ENCODE measurements at places on chromosomes 12 and 14.

DNA sequence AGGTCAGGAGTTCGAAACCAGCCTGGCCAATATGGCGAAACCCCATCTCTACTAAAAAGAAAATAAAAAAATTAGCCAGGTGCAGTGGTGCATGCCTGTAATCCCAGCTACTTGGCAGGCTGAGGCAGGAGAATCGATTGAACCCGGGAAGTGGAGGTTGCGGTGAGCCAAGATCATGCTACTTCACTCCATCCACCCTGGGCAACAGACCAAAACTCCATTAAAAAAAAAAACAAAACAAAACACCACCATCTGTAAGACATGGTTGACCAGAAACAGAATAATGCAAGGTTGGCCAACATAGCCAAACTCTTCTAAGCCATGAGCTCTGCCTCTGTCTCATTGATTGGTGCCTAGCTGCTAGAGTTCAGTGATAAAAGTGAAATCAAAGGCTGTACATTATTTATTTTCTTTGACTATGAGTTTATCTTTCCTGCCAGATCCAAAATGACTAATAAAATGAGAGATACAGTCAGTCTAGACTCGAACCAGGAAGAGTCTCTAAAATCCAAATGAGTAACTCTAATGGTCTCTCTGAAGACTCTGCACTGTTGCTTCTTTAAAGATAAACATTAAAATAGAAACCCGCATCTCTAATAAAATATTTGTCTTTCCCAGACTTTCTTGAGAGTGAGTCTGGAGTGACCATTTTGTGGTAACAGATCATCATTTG is 404.7 kb downstream of the DAD1 start:
- no peak for DNase-seq

DNA sequence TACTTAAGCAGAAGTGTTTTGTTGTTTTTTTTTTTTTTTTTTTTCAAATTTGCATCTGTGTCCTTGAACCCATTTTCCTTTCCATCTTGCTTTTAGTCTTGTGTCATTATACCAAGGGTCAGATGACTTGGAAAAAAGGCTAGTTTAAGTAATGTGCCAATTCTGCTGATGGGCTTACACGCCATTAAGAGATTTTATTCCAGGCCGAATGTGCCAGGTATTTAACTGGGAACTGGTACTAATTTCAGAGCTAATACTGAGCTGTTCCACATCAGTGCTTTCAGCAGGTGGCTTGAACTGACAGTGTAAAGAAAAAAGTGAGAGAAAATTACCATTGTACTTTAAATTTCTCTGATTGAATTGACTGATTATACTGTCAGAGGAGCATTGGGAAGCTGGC is 224.9 kb downstream of the NPAS3 start:
- DNase-seq: no peak

GRCh38 chr12:131102991-131103668 is 149.4 kb downstream of the ADGRD1 start:
- DNase-seq: no peak

DNA sequence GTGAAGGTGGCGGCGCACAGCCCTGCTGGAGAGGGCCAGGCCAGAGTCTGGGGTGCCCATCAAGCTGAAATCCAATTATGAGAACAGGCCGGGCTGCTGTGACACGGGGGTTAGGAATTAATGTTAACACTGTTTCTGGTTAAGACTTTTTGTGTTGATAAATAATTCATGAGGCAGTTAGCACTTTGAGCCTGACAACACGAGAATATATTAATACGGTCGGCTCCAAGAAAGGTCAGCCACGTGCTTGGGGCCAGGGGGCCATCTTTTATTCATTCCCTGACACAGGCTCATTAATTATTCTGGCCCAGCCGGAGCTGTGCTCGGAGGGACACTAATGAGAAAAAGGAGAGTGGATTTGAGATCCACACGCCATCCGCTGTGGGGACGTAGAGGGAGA is 45.1 kb downstream of the FBRSL1 start:
- no peak for DNase-seq

- no peak for DNase-seq
Measured at GRCh38 chr12:23884909-23885308, 64.6 kb downstream of the SOX5 start.

DNA sequence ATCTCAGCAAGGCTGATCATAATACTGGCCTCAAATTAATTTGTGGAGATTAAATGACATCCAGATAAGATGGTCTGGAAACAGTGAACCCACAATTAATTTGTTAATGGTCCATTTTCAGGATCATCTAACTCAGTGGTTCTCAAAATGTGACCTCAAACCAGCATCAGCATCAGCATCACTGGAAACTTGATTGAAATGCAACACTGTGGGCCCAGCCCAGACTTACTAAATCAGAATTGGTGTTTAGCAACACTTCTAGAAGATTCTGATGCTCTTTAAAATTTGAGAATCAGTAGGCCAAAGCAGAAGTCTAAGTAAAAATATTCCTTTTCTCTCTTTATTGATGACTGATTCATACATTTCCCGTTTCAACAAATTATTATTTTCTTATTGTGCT is 10.7 kb upstream of the KRT82 start:
- peak; percentile 41 for DNase-seq

DNA sequence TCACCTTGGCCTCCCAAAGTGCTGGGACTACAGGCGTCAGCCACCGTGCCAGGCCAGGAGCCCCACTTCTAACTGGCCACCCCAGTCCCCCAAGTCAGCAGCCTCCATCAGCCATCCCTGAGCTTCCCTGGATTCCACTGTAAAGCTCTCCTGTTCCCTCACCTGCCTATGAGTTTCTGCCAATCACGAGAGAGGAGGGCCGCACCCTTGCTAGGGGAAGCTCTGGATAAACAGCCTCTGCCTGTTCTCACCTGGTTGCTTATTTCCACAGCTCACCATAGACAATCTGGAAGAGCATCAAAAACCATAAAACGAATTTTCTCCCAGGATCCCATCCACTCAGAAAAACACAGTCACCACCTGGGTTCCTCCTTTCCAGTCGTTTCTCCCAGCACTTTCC is 5.0 kb downstream of the CDCA4 start:
- no peak for DNase-seq

DNA sequence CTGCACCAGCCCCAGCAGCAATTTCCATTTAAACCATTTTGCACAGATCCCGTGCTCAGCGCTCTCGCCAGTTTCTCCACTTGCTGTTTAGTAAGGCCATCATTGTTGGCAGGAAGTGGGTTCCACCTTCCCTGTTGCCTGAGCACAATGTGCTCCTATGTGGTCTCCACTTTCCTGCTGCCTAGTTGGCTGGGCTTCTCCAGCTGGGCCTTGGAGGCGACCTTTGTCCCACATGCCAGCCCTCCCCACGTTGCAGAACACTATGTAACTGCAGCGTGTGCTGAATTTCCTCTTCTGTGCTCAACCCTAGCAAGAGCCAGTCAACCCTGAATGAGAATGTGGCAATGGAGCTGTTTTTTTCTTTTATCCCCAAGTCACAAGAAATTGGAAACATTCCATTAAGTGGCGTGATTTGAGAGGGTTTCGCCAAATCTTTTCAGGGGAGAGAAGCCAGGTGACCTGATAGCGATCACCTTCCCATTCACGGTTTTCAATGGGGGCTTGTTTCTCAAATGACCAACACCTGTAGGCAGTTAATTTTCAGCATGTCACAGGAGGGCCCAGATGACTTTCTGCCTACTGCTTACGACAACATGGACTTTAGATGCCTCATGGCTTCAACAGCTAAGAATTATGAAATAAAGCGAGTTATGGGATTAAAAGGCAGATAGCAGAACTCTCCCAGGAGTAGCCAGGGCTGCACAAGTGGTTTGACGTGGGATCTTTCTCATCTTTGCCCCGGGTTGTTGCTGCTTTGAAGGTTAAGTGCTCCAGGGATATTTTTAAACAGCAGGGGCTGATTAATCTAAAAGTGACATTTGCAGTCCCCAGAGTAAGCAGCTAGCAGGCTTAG is at the start of gene ACACB:
Gene ACACB, plus strand, starts transcription at position 830 of the 853 bp plus-strand sequence. CDS start 22,819 bp downstream, outside the sequence.
- DNase-seq: peak; percentile 31

DNA sequence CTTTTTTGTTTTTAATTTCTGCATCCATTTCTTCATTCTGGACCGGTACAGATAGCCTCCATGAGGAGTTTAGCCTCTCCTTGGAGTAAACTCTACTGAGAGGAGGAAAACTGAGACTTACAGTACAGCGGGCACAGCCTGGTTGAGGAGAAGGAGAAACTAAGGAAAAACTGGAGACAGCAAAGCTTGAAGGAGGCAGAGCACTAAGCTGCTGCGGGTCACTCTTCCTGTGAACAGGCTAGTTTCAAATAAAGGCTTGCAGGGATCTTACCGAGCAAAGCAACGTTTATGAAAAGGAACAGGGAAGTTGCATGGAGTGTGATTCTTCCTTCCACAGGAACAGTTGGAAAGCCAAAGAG is 348 bp upstream of the SSTR1 start:
- no peak for DNase-seq

DNA sequence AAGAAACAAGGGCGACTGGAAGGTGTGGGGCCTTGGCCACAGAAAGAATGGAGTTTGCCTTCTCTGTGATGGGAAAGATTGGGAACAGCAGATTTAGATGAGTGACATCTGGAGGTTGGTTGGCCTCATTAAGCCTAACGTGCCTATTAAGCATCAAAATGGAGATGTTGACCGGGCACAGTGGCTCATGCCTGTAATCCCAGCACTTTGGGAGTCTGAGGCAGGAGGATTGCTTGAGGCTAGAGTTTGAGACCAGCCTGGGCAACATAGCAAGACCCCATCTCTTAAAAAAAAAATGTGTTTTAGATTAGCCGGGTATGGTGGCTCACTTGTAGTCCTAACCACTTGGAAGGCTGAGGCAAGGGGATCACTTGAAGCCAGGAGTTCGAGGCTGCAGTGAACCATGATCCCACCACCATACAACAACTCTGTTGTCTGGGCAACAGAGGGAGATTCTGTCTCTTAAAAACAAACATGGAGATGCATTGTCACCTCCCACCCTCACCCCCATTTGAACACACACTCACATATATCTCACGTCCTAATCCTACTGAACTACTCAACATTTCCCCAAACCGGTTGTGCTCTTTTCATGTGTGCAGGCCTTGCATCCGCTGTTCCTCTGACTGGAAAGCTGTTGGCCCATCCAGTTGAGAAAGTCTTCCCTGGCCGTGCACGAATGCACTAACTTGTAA is 172.1 kb downstream of the ETV6 start:
- no peak for DNase-seq

DNA sequence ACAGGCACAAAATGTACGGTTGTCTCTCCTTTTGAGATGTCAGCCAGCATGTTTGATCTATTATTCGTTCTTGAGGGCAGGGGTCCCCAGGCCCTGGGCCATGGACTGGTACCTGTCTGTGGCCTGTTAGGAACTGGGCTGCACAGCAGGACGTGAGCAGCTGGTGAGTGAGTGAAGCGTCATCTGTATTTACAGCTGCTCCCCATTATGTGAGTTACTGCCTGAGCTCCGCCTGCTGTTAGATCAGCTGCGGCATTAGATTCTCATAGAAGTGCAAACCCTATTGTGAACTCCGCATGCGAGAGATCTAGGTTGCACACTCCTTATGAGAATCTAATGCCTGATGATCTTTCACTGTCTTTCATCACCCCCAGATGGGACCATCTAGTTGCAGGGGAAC is 41.4 kb upstream of the SCN8A start:
- DNase-seq: no peak

DNA sequence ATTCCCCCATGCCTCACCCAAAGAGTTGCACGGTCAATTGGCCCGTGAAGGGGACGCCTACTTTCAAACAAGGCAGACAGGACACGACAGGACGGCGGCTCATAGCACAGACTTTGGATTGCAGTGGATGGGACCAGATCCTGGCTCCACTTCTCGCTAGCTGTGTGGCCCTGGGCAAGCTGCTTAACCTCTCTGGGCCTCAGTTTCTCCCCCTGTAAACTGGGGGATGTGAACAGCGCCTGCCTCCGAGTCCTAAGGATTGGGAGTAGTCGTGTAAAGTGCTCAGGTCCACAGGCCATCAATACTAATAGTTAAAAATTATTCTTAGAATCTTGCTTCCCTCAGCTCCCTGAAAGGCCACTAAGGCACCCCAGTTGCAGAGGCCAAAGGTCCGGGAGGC is 13.1 kb downstream of the RHOF start:
- no peak for DNase-seq

DNA sequence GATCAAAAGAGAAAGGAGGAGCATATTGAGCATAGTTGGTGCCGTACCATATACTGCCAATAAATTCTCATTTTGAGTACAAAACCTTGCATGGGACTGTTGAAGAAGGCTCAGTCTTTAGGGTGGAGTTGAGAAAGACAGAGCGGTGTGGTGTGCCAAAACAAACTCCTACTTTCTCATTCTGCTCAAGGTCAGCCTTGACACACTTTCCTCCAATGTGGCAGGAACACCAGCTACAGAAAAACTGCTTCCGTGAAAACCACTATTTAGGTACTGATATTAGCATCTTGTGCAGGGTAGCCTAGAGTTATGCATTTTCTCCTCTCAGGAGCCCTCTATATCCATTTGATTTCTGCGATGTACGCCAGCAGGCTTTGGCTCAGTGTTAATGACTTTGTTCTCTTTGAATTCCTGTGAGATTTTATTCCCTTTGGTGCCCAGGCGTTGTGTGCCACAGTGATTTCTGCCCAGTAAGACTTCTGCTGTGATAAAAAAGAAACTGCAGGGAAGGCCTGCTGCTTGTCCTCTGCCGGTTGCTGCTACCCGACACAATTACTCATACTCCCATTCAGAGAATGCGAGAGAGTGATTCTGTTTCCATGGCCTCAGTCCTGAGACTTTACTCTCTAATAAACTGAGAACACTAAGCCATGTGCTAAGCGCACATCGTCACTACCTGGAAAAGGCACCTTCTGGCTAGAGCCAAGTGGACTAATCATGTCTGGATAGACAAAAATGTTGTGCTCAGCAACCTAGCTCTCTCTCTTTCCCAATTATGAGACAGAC is 88.3 kb upstream of the MDM1 start:
- DNase-seq: no peak

DNA sequence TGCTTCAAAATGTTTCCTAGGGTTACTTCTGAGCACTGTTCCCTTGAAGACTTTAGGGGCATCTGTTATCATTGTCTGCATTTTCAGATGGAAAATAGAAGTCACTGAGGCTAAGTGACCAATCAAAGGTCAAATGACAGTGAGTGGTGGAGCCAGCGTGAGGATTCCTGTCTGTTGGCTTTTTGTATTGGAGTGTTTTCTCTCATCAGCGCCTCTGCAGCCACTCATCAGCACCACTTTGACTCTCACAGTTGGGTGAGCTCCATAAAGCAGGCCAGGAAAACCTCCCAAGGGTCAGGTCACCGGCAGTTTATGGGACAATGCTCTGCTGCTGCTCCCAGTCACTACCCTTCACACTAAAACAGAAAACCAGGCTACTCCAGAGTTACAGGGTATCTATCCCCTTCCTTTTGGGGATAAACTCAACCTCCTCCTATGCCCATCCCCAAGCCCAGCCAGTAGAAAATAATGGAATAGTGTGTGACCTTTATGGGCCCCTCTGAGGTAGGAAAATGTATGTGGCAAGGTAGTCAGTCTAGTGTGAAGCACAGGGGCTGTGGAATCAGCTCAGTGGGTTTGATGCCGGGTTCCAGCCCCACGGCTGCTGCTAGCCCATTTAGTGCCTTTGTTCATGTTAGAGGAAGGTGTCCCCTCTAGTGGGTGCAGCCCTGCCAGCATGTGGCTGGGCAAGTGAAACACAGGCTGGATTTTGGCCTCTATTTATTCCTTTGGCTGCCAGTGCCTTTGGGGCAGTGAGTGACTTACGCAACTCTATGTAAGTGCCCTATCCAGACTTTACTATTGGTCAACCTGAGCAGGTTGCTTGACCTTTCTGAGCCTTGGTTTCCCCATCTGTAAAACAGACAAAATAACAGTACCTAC is 133.8 kb upstream of the CPM start:
- DNase-seq: no peak

GRCh38 chr14:66069036-66069435 is 417.1 kb upstream of the CCDC196 start:
- DNase-seq: no peak

- peak; percentile 79 for DNase-seq
Measured at GRCh38 chr14:20730891-20731290, 14.8 kb upstream of the EDDM3A start.

- DNase-seq: no peak
Measured at GRCh38 chr12:84128117-84128991, 784.2 kb downstream of the SLC6A15 start.

Measured in suppressor macrophage treated with lipopolysaccharide for 4 hours (primary cell).